Globus pallidus (tissue), 1 donor: ENCODE measurements at places on chromosomes 4 and X.

DNA sequence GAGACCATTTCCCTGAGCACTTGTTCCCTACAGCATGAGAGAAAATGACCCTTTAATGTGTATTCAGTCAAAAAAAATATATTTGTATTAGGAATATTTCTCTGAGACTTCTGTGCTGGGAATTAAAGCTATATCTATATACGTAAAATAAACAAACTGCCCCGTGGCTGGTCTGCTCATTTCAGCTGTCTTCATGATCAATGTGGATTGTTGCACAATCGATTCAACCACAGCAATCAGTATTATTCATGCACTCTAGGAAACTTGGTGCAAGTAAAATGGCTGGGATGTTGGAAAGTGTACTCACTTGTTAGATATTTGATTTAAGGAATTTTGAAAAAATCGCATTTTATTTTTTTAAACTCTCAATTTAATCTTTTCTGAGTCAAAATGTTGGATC, 307.9 kb upstream of the ZFP42 start:
- DNase-seq: no peak

DNA sequence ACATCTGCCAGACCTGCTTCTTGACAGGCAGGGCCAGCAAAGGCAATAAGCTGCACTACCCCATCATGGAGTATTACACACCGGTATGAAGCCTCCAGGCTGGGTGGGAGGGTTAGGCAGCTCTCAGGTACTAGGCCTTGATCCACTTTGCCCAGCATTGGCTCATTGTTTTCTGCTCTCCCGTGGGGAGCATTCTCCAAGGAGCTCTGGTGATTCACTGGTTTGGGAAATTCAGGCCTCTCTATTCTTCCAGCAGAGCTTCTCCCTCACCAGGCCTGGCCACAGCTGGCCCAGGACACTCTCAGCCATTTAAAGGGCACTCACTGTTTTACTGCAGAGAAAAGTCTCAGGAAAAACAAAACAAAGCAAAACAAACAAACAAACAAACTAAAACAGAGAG, 33.0 kb downstream of the DRP2 start:
- DNase-seq: no peak

- no peak for DNase-seq
These were observed 580.2 kb downstream of the INPP4B start for GRCh38 chr4:142265946-142266345.

DNA sequence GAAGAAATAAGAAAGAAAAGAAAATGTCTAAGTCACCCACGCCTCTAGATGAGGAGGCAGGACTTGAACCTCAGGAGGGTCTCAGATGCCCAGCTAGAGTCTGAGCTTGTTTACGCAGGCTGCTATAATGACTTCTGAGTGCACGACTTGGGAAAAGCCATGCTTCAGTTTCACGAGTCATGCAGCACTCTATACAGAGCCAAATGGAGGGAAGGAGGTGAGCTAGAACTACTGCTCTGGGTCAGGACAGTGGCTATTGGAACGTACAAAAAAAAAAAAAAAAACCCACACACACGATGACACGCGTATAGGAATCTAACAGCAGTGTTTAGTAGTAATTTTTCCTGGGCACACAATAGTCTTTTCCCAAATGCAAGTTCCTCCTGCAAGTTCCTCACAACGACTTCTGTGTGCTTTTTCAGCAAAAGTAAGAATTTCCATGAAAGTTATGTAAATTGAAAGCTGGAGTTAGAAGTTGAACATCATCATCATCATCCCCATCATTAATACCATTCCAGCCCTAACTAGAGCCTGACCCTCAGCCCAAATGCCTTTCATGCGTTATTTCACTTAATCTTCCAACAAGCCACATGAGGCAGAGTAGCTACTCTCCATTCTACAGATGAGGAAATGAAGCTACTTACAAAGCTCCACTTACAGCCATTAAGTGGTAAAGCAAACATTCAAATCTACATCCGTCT, 36.6 kb downstream of the IRF2 start:
- DNase-seq: peak; percentile 31

DNA sequence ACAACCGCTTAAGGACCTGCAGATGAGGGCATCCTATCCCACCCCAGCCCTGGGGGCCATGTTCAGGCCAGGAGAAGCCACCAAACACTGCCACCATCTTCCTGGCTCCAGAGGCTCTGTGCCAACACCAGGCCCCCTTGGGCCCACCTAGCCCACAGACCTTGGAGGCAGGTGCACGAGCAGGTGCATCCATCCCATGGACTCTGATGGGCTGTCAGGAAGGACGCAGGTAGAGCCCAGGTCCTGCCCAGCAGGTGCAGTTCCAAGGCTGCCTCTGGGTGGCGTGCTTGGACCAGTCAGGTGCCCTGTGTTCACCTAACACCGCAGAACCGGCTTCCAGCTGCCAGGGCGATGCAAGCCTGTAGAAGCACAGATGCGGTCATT, 22.8 kb upstream of the PDE6B start:
- DNase-seq: peak; percentile 47

DNA sequence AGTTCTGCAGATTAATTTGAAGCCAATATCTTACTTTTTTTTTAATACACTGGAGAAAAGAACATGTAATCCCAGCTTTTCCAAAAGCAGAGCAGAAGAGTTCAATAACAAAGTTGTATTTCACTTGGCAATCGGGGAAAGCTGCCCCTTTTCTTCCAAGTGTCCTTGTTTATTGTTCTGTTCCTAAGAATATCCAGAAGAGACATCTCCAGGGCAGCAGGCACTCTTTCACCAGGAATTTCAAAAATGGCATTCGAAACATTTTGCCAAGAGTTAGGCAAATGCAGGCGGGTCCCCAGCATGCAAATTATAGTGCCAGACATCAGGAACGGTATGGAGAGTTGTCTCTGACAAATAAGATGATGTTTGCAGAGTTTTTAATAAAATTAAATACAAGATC, 494.5 kb downstream of the BCOR start:
- DNase-seq: no peak

- no peak for DNase-seq
These were observed 3.4 kb upstream of the SPIN4 start for GRCh38 chrX:63354484-63354883.

GRCh38 chr4:62130230-62130629, 930.1 kb downstream of the ADGRL3 start:
- no peak for DNase-seq

- DNase-seq: no peak
These were observed 177.3 kb upstream of the ETNPPL start for GRCh38 chr4:108940149-108940548.

- no peak for DNase-seq
These were observed 28.7 kb upstream of the FAM9B start for GRCh38 chrX:9062641-9063040.

GRCh38 chrX:51747671-51748070, 4.4 kb downstream of the GSPT2 start:
- DNase-seq: no peak

DNA sequence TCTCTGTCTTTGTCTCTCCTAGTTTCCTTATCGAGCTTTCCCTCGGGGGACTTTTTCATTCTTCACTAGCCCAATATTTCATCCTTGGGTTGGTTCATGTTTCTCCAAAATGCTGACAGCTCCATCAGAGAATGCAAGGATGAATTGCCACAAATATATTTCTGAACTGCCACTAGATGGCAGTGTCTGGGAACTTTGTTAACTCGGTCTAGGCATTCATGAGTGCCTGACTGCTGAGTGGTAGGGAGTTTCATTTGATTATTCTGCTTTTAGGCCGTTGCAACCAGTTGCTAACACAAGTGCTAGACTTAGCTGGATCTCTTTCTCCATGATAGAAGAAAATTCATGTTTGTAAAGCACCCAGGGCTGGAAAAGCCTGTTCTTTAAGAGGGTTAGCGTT, 73.5 kb upstream of the RAP2C start:
- DNase-seq: peak; percentile 45

DNA sequence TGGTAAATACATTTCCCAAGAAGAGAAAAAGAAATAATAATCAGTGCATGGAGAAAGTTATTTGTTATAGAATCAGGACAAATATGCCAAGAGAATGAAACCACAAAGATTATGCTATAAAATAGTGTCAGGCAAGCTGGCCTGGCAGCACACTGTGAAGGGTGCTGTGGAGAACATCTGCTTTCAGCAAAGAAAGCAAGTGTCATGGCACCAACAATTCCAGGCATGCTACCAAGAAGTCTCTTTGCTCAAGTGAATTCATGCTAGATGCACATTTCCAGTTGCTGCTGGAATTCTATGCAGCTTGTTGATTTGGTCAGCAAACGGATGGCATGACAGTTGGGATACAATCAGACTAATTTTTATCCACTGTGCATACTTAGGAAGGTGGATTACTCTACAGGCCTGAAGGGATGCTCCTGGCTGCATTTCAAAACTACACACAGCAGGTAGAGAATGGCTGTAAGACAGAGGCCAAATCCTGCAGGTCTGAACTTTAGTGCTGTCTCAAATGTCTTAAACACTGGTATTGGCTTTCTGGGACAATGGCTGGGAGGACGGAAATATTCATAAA, 154.6 kb upstream of the FAT1 start:
- DNase-seq: no peak

GRCh38 chr4:155603360-155603891, 63.2 kb upstream of the GUCY1A1 start:
- no peak for DNase-seq

GRCh38 chr4:168154546-168155277, 62.4 kb downstream of the ANXA10 start:
- no peak for DNase-seq
